Fibroblast of skin of back (primary cell): ENCODE measurements at places on chromosomes 7 and 10.

DNA sequence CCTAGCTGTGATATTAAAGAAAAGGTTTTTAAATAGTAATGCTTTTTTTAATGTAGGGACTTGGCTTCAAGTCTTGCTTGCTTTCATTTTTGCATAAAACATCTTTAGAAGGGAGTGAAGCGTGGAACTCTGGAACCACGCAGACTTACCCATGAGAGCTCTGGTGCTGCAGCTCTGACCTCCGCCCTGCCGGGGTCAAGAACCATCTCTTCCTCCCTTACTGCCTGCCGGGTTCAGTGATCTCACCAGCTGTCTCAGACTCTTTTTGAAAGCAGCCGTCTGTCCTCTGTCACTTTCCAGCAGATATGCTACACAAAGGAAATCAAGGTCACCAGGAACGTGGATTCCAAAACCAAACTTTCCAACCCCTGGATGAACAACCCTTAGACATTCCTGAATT lies 353.8 kb downstream of the GPR37 start:
- DNase-seq, result no peak

- no peak for DNase-seq
Observed at GRCh38 chr10:88919041-88919440, 33.5 kb downstream of the ACTA2 start.

- no peak for DNase-seq
Observed at GRCh38 chr7:116899308-116899707, 36.9 kb downstream of the CAPZA2 start.

DNA sequence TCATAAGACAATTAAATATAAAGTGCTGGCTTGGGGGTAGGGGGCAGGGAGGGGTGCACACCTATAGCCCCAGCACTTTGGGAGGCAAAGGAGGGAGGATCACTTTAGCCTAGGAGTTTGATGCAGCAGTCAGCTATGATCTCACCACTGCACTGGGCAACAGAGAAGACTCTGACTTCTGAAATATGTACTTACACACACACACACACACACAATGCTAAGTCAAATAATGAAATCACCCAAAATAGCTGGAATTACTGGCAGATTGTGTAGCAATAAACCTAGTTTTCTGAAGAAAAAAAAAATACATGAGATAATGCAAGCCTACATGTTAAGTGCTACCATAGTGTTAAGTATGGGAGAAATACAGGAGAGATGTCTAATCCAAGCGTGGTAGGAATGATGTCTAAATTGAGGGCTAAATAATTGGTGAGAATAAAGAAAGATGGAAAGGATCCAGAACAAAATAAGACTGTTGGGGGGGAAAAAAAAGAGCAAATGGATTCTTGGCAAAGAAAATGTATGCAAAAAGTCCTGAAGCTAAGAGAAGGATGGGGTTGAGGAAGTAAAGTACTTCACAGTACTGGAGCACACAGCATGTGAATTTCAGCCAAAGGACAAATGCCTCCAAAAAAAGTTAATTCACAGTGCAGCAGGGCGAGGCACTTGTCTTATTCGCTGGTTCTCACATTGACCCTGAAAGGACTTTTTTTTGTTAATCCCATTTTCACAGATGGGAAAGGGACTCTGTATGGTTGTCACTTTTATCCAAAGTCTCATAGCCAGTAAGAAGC lies 73.9 kb downstream of the IGF2BP3 start:
- peak; percentile 82 for DNase-seq

GRCh38 chr10:107656932-107657331 lies 492.4 kb upstream of the SORCS1 start:
- DNase-seq, result no peak

DNA sequence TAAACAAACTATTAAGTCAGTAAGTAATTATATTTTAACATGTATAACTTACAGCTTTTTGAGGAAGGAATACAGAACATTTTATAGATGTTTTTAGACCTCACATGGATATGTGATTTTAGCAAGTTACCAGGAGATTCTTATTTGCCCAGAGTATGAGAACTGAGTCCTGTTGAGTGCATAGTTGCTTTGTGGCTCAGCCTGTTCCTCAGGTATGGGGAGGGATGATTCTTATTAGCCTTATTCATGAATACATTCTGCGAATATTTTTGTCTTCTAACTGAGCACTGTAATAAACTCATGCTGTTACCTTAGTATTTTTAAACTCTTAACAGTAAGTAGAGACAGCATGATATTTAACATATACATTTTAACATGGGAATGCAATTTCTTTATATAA lies 17.9 kb downstream of the BTAF1 start:
- no peak for DNase-seq

DNA sequence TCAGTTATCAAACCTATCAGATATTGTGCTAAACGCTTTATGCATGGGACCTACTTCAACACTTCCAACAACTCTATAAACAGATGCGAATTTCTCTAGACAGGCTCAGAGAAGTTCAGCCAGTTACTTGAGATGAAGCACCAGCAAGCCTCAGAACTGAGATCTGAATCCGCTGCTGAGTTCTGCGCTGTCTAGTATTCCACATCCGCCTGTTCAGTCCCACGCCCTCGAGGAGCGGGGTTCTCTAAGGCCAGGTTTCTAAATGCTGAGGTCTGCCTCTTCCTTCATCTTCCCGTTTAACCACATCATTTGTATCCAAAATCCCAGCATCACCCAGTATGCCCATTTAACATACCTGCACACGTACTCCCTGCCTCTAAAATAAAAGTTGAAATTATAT lies 297.8 kb upstream of the ZNF32 start:
- DNase-seq, result no peak

GRCh38 chr10:102643336-102644065 lies 778 bp upstream of the TRIM8 start:
- peak; percentile 87 for DNase-seq

- no peak for DNase-seq
Observed at GRCh38 chr7:144534655-144535395, 131.3 kb upstream of the NOBOX start.

DNA sequence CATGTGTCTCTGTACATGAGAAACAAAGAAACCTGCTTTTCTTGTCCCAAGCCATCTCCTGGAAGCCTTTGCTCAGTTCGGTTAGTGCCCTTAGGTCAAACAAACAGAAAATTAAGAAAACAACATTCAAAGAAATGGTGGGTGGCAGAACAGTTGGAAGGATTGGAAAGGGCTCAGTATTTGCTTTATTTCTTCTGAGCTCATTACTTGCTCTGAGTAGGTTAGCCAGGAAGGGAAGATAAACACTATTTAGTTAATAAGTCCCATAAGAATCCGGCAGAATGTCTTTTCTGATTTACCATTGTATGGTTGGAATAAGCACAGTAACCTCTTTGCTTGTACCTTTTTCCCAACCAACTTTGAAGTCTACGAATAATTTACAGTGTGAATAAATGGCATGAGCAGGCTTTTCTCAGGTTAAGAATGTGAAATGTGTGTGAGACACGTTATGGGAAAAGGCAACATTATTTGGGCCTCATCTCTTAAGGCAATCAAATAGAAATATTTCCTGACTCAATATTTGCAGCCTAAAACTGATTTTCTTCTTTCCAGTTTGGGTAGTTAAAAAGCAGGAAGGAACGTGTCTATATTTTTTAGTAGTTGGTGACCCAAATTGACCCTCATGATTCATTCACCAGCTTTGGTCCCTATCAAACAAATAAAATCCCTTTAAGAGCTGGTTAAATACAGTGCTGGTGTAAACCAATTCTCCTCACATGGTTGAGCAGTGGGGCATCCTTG lies 158.5 kb downstream of the DKK1 start:
- no peak for DNase-seq

- DNase-seq, result no peak
Observed at GRCh38 chr10:122021379-122021778, 32.4 kb downstream of the TACC2 start.

GRCh38 chr7:27491534-27491933 lies 171.1 kb downstream of the HIBADH start:
- no peak for DNase-seq

DNA sequence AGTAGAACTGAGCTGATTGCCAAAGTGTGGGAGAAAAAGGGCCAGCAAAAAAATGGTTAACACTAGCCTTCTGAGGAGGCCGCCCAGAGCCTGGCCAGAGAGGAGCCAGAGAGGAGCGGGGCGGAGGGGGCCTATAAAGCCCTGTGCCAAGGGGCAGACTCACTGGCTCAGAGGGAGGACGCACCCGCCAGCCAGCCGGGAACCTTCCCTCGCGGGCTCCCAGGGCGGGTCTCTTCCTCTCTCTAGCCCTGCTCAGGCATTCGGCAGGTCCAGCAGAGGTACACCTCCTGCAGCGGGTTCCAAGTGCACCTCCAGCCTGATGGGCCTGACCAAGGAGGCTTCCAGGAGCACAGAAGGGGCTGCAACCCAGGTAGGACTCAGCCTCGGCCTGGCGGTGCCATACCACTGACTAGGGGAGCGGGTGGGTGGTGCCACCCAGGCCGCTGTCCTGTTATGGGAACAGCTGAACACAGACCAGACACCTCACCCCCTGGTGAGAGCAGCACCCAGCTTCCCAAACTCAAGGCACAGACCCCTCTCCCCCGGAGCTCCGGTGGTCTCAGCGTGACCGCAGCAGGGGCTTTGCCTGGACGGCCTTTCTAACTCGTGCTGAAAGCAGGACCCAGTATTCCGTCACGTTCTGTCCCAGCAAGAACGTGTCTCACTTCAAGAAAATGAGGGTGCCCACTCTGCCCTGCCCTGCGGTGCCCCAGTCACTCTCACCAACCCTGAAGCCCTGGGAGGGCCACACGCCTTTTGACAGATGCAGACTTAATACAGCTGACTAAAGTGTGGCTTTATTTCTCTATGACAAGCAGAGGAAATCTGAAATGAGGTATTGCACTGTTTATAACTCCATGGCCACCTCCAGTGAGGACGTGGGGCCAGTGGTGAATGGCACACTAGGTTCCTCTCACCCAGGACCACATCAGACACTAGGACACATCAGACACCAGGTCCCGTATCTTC lies at the start of gene GPER1:
Gene GPER1, plus strand, starts transcription at position 162 of the 969 bp plus-strand sequence. CDS start 3,616 bp downstream, outside the sequence.
- DNase-seq, result peak; percentile 52

- peak; percentile 46 for DNase-seq
Observed at GRCh38 chr7:132280335-132280734, 295.9 kb downstream of the PLXNA4 start.

GRCh38 chr7:44838751-44839150 lies 9.1 kb downstream of the H2AZ2 start:
- DNase-seq, result no peak

GRCh38 chr7:74371381-74372341 lies 82.0 kb upstream of the GTF2IRD1 start:
- DNase-seq, result no peak

DNA sequence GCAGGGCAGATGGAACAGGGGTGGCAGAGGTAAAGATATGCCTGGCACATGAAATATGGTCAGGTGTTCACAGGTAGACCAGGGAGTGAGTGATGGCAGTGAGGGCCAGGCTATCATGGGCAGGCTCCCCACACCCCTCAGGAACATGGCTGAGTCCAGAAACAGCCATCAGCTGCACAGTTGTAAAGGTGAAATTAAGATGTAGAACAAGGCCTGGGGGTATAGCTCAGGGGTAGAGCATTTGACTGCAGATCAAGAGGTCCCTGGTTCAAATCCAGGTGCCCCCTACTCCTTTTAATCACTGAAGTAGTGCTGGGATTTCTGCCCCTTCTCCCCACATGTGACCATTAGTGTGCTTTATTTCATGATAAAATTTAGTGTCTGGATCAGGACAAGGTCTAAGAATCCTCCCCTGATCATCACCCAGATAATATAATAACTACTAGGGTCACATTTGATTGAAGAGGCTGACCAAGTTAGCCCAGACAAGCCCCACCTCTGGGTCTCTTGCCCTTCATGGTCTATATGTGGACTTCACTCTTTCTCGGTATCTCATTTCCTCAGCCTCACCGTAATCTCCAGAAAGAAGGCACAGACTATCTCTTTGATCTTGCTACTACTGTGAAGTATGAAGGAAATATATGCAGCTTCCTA lies 69.0 kb downstream of the ZNF783 start:
- DNase-seq, result no peak

DNA sequence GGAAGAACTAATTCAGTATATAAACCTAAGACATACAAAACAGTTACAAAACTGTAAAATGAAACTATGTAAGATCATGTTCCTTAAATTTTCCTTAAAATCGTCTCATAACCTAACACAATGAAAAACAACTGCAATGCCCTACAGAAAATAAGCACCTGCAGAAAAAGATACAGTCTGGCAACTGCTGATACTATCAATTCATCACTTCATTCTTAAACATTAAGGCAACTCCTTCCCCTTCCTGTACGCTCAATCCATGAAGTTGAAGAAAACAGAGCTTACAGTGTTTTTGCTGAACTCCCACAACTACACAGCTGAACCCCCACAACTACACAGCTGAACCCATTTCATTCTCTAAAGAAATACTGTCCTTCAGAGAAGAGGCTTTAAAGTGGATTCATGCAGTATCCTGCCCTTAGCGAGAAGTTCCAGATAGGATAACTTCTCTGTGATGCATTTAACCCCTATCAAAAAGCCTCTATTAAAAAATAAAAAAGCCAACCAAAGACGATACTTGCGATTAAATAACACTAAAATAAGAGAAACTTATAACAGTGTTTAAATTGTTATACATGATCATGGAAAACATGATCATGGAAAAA lies 50.0 kb downstream of the JMJD1C start:
- DNase-seq, result no peak

GRCh38 chr10:104501864-104502579 lies 139.1 kb upstream of the SORCS3 start:
- no peak for DNase-seq

DNA sequence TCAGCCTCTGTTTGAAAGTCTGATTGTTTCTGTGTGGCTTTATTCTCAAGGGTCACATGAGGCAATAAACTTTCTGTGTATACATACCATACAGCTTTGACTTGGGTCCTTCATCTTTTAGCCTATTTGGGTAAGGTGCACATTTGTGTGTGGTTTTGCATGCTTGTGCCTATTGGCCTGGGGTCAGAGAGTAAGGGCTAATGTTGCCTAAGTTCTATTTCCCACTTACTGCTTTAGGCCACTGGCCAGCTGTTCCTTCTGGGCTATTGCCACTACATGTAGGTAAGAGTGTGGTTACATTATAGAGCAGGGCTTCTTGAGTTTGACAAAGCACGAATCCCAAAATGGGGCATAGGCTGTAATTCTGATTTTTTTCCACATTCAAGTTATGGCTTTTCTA lies 21.8 kb downstream of the BBIP1 start:
- no peak for DNase-seq

DNA sequence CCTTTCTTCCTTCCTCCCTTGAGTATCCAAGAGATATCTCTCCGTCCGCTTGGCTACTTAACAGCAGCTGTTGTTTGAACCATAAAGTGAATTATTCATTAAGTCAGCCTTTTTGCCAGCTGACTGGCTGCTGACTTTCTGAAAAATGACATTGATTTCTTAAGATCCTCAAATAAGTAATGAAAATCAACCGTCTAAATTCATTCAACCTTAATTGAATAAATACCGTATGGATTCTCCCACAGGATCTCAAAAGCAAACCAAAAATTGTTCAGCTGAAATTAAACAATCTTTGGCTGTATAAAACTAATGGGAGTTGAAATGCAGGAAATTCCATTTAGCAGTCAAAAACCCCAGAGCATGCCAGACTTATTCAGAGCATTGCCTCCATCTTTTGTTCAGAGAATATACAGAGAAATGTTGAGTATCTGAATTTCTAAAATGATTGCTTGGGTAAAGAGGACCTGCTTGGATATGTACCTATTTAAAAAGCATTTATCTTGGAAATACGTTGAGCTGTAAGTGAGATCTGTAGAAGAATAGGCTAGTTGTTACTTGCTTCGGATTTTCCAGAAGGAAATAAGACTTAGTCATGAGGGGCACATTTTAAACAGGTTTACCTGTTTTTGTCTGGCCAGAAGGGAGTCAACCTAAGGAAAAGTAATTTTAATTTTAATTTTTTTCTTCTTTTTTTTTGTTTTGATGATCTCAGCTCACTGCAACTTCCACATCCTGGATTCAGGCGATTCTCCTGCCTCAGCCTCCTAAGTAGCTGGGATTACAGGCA lies 136.2 kb downstream of the PLXDC2 start:
- peak; percentile 7 for DNase-seq
